Spleen (tissue), 13 donors: ENCODE measurements at places on chromosomes 6 and 20. TPM values are rescaled to one million over a fixed set of nuclear protein-coding genes. Genes with fewer than 3 reads are reported as not detected.

BPIFA1 gene
- total RNA-seq: not detected

GRCh38 chr6:33863723-33864440 is 60.1 kb upstream of the MLN start:
- H3K27ac ChIP-seq: no peak overlapping the region
- no peak for DNase-seq
- H3K27me3 ChIP-seq: peaks cover 7% of the 10 kb centered on the region
- H3K4me3 ChIP-seq: no peak overlapping the region
- H3K36me3 ChIP-seq: no peaks in the 10 kb centered on the region

CPXM1 gene
- total RNA-seq: 0.51 TPM

- peak overlapping the region; percentile 22 for H3K27ac ChIP-seq
- H3K27me3 ChIP-seq: no peaks in the 10 kb centered on the region
- no peak for DNase-seq
- no peak overlapping the region for H3K4me3 ChIP-seq
Measured at GRCh38 chr20:49843770-49844380, 31.2 kb downstream of the SLC9A8 start.

- no peaks in the 10 kb centered on the region for H3K27me3 ChIP-seq
- no peak overlapping the region for H3K4me3 ChIP-seq
- no peak for DNase-seq
- peaks cover 17% of the 10 kb centered on the region for H3K4me1 ChIP-seq
- H3K27ac ChIP-seq: no peak overlapping the region
Measured at GRCh38 chr20:47557791-47558190, 56.1 kb downstream of the NCOA3 start.

GRCh38 chr6:31465185-31465536 is 32.8 kb upstream of the MICB start:
- DNase-seq: no peak
- no peaks in the 10 kb centered on the region for H3K27me3 ChIP-seq
- H3K4me1 ChIP-seq: peaks cover 84% of the 10 kb centered on the region
- peak overlapping the region; percentile 0 for H3K27ac ChIP-seq

GRCh38 chr20:3307725-3308124 is 68.7 kb upstream of the SLC4A11 start:
- H3K36me3 ChIP-seq: peaks cover 32% of the 10 kb centered on the region
- no peaks in the 10 kb centered on the region for H3K4me1 ChIP-seq
- no peak overlapping the region for H3K27ac ChIP-seq
- no peak overlapping the region for H3K4me3 ChIP-seq
- DNase-seq: no peak

SLC17A3 gene
- not detected for total RNA-seq

DNA sequence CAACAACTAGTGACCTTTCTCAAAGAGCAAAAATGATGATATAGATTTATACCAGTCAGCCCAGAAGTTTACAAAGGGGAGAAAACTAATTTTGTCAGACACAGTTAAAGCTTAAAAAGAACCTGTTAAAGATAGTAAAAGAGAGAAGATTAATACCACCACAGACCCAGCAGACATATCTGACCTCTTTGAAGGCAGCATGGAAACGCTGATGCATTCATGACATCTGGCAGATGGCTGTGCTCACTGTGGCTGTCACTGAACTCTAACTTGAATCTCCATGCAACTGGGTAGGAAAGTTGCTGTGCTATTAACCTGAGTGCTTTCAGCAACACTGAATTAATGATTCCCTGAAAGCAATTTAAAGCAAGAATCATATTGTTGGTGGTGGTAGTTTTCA is 159.8 kb upstream of the PRDM1 start:
- no peaks in the 10 kb centered on the region for H3K27me3 ChIP-seq
- no peak overlapping the region for H3K4me3 ChIP-seq
- H3K4me1 ChIP-seq: no peaks in the 10 kb centered on the region
- no peak for DNase-seq
- H3K27ac ChIP-seq: no peak overlapping the region

DEFB115 gene
- not detected for total RNA-seq

PEDS1 gene
- 20.3 TPM for total RNA-seq

DNA sequence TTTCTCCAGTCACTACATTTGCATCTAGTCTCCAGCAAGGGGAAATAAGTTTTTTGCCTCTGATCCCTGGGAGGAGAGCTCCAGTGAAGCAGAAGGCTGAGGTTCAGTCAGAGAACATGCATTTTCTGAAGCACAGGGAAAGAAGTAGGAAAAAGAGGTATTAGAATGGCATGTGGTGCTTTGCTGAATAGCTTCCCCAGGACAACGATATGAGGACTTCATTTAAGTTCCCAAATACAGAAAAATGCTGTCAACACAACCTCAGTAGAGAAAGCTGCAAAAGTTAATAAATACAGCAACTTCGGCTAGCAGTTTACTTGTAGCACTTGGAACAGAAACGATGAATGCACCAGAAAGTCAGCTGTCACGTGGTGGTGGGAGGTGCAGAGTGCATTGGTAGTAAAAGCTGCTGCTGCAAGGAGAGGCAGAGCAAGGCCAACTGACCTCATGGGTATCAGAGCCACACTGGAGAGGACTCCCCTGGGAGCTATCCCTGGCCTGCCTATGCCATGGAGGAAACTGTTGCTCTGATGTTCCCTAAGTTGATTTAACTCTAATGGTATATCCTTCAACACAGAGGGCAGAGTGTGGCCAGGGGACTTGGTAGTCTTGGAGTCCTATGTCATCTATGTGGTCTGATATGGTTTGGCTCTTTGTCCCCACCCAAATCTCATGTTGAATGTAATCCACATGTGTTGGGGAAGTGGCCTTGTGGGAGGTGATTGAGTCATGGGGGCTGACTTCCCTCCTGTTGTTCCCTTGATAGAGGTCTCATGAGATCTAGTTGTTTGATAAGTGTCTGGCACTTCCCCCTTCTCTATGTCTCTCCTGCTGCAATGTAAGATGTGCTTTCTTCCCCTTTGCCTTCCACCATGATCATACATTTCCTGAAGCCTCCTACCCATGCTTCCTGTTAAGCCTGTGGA is 85.9 kb downstream of the ADTRP start:
- no peaks in the 10 kb centered on the region for H3K4me1 ChIP-seq
- no peak overlapping the region for H3K4me3 ChIP-seq
- DNase-seq: no peak
- no peaks in the 10 kb centered on the region for H3K36me3 ChIP-seq
- H3K27ac ChIP-seq: no peak overlapping the region
- no peaks in the 10 kb centered on the region for H3K27me3 ChIP-seq

PTCHD4 gene
- total RNA-seq: not detected

ECT2L gene
- total RNA-seq: not detected

- peak overlapping the region; percentile 77 for H3K4me3 ChIP-seq
- no peaks in the 10 kb centered on the region for H3K36me3 ChIP-seq
- peaks cover 41% of the 10 kb centered on the region for H3K4me1 ChIP-seq
- peak overlapping the region; percentile 92 for H3K27ac ChIP-seq
- peak; percentile 93 for DNase-seq
Measured at GRCh38 chr6:17987697-17988421, 424 bp upstream of the KIF13A start.

DNA sequence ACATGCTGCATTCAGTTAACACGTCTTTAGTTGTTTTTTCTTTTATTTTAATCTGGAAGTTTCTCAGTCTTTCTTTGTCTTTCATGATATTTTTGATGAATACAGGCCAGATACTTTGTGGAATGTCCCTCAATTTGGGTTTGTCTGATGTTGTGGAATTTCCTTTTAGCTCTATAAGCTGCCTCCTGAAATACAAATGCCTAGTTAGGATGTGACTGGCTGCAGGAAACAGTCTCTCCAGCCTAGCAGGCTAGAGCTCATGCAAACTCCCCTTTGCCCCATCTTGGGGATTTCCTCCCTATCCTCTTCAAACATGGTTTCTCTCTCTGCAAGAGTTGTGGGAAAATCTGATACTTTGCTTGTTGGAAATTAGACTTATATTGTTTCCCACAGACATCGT is 89.3 kb upstream of the JAG1 start:
- no peak for DNase-seq
- H3K36me3 ChIP-seq: no peaks in the 10 kb centered on the region
- no peaks in the 10 kb centered on the region for H3K4me1 ChIP-seq
- H3K27me3 ChIP-seq: no peaks in the 10 kb centered on the region

DNA sequence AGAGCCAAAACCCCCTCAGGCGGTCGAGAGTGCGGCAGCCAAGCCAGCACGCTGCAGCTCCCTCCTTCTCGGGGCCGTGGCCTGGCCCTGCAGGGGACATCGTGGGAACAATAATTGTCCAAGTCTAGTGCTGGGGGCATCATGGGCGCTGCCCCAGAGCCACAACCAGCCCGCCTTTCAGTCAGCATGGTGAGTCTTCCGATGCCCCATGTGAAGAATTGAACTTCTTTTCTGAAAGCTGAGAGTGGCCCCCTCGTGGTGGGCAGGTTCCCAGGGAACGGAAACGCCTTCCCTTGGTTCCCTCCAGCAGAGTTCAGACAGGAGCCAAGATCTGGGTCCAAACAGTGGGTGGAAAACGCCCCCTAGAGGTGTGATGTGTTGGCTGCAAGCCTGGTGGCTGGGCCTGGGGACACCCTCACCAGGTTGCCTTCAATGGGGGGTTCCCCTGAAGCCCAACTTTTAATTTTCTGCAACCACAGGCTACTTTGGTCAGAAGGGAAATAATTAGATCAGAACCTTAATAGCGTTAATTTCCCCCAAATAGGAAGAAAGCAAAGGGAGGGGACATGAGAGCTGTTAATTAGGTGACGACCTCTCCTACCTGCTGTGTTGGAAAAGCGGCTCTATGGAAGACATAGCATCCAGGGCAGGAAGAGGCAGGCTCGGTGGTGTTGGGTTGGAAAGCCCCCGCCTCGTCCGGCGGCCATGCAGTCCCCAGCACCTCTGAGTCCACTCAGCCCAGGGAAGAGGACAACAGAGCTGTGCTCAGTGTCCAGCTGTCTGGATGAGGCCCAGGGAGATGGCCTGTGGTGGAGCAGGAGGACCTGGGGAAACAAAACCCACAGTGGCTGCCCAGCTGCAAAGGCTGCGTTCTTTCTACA is 4.7 kb upstream of the MRGBP start:
- peak; percentile 90 for DNase-seq
- H3K27me3 ChIP-seq: no peaks in the 10 kb centered on the region
- peaks cover 26% of the 10 kb centered on the region for H3K4me1 ChIP-seq
- H3K4me3 ChIP-seq: no peak overlapping the region
- no peaks in the 10 kb centered on the region for H3K36me3 ChIP-seq

- no peak overlapping the region for H3K4me3 ChIP-seq
- no peaks in the 10 kb centered on the region for H3K27me3 ChIP-seq
- no peaks in the 10 kb centered on the region for H3K4me1 ChIP-seq
- no peaks in the 10 kb centered on the region for H3K36me3 ChIP-seq
- no peak for DNase-seq
Measured at GRCh38 chr20:7712661-7713060, 227.6 kb downstream of the HAO1 start.

MCHR2 gene
- not detected for total RNA-seq

RUNX2 gene
- 8.3 TPM for total RNA-seq

DNA sequence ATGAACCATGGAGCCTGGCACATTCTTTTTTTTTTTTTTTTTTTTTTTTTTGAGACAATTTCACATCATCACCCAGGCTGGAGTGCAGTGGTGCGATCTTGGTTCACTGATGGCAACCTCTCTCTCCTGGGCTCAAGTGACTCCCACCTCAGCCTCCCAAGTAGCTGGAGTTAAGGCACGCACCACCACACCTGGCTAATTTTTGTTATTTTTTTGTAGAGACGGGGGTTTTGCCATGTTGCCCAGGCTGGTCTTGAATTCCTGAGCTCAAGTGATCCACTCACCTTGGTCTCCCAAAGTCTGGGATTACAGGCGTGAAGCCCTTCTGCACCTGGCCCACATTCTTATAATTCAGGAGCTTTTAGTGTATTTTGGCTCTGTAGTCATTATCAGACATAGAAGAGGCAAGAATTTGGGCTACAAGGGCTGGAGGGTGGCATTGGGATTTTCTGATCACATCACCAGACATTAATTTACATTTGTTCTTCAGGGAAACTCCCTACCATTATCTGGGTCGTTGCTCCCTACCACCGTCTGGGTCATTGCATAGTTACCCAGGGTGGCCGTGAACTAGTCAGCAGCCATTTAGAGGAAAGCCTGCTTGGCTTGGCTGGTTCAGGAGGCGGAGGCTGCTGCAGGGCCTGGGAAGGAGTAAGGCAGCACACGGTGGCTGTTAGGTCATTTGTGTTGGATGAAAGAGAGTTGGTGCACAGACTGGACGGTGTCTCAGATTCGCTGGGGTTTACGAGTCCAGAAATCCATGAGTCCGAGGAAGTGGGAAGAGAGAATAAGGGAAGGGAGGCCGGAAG is 17.6 kb downstream of the ARID1B start:
- H3K27me3 ChIP-seq: no peaks in the 10 kb centered on the region
- H3K4me3 ChIP-seq: no peak overlapping the region
- DNase-seq: no peak
- no peaks in the 10 kb centered on the region for H3K36me3 ChIP-seq

PLN gene
- 1.5 TPM for total RNA-seq
